Bladder microvascular endothelial cell (primary cell): ENCODE measurements at places on chromosomes 11 and 22. TPM values are rescaled to one million over a fixed set of nuclear protein-coding genes. Genes with fewer than 3 reads are reported as not detected.

Gene GUCD1
- total RNA-seq, result 174 and 179 TPM in 2 replicates

Gene HPX
- total RNA-seq, result 0.32 and 0.57 TPM in 2 replicates

Gene RAB30
- total RNA-seq, result 7.3 and 20.5 TPM in 2 replicates

Gene RFPL3
- not detected in 2 replicates for total RNA-seq

Gene CASP12
- total RNA-seq, result 3.7 and 7.4 TPM in 2 replicates

Gene WNT7B
- not detected in 2 replicates for total RNA-seq

Gene ACTN3
- total RNA-seq, result under 0.01 and 0.06 TPM in 2 replicates

Gene ANKK1
- not detected in 2 replicates for total RNA-seq

Gene ADM
- 210 and 381 TPM in 2 replicates for total RNA-seq

Gene MUC5AC
- not detected in 2 replicates for total RNA-seq

Gene KCNJ1
- under 0.01 and 0.06 TPM in 2 replicates for total RNA-seq

Gene LAYN
- 19.9 and 57.3 TPM in 2 replicates for total RNA-seq

Gene CASP5
- total RNA-seq, result not detected in 2 replicates

Gene CREB3L1
- total RNA-seq, result 0.25 and 0.65 TPM in 2 replicates

Gene NUDT22
- total RNA-seq, result 26.7 and 30.4 TPM in 2 replicates

Gene CHCHD10
- total RNA-seq, result 2.8 and 5.4 TPM in 2 replicates

Gene FLRT1
- not detected in 2 replicates for total RNA-seq
